ENCODE measurements at places on chromosomes 1 and 21.

DNA sequence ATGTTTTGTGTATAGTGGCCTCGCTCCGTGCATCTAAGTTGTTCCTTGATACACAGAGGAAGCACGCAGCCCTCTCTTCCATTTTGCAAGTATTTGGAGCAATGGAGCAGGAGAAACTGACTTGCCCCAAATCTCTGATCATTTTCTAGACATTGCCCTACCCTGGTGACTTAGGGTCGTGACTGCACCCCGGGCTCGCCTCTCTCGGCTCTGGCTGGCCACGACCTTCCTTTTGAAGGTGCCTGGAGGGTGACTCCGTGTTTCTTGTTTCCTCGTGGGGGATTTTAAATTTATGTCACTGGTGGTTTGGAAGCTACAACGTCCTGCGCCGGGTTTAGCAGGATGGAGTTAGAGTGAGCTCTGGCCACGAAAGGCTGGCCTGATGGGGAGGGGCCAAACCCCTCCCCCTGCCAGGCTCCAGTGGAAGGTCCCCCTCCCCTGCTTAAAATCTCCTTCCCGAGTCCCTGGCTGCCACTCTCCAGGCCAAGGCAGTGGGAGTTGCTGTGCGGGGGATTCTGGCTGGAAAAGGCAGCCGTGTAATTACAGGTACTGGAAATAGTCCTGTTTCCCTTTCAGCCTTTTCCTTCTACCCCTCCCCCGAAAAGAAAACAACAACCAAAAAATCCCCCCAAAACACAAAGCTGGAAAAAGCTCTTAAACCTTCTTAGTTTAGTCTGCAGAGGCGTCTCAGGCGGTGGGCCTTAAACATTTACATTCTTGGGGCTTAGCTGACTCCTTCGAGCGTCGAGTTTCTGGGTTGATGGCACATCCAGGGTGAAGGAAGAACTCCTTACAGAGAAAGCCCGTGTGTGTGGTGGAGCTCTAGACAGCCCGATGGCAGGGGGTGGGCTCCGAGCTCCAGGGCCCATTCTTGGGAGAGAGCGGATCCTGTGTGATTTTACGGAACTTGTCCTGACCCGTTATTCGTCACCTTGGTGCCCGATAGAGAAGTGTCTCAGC lies 28.1 kb downstream of the SPSB1 start:
- DNase-seq: no peak

- DNase-seq: no peak
Measured at GRCh38 chr1:161073474-161074121, 3.9 kb upstream of the ARHGAP30 start.

DNA sequence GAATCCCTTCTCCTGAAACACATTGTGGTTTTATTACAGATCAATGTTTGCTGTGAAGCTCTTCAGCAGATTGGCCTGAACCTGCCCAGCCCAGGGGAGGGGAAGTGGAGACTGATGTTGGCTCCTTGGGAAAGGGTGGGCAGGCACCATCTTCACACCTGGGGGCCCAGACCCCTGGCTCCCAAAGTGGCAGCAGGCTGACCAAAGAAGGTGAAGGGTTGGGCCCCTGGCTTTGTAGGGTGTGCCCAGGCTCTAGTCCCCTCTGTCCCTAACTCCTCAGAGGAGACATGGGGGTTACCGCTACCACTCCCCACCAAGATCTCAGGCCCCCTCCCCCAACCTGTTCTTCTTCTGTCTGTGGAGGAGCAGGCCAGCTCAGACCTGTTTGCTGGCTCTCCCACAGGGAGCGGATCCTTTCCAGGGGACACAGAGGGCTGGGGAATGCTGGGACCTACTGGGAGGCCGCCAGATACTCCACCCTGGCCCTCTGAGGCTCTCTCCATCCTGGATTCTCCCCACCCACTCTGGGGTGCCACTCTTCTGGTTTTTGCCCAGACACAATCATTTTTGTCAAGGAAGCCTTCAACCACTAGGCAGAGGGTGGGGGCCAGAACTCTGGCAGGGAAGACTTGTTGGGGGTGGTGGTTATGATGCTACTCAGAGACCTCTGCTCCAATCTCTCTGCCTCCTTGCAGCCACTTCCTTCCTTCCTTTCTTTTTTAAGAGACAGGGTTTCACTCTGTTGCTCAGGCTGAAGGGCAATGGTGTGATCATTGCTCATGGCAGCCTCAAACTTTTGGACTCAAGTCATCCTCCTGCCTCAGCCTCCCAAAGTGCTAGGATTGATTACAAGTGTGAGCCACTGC lies 5.0 kb upstream of the EFNA3 start:
- no peak for DNase-seq

DNA sequence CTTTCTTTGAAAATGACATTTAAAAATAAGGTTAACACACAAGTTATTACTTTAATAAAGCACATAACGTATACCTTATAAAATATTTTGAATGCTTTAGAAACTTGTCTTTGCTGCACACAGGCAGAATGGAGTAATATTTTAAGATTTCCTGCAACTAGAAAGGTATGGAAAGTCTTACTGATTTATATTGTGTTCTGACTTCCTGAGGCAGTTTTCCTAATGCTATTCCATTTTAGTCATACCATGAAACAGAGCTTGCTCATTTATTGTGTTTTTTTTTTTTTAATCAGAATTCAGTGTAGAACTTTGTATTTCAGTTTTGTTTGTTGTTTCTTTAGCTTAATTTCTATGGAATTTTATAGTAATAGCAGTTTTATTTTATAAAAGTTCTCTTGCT lies 60.9 kb upstream of the S1PR1 start:
- no peak for DNase-seq

- DNase-seq: no peak
Measured at GRCh38 chr1:243465738-243466137, 209.9 kb downstream of the SDCCAG8 start.

GRCh38 chr1:167533851-167534300 lies 15.5 kb upstream of the CD247 start:
- peak; percentile 69 for DNase-seq
